Thoracic aorta (tissue), 2 donors: ENCODE measurements at places on chromosomes 7 and 10.

DNA sequence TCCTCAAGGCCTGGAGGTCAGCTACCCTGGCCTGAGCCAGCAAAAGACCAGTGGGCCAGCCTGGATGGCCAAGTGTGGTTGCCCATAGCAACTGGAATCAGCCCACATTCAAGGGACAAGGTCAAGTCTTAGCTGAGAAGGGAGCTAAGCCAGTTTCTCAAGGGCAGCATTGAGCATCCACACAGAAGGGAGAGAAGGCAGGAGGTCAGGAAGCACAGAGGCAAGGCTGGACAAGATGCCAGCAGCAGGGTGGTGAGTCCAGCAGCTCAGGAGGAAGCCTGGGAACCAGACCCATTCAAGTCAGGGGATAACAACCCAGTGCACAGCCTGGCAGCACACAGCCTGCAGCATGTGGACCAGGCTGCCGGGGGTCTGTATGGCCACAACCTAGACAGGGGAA is 54.0 kb upstream of the ZMIZ1 start:
- DNase-seq = no peak

GRCh38 chr10:88243836-88244730 is 339.0 kb downstream of the RNLS start:
- no peak for DNase-seq

DNA sequence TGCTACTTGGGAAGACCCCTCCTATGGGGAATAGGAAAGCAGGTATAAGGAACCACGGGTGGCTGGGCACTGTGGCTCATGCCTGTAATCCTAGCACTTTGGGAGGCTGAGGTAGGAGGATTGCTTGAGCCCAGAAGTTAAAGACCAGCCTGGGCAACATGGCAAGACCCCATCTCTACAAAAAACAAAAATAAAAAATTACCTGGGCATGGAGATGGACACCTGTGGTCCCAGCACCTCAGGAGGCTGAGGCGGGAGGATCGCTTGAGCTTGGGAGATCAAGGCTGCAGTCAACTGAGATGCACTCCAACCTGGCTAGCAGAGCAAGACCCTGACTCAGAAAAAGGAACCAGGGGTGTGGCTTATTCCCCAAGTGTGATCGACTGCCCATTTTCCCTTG is 986 bp upstream of the FSCN3 start:
- DNase-seq = no peak

- no peak for DNase-seq
Measured at GRCh38 chr7:84043661-84044191, 150.9 kb downstream of the SEMA3A start.

GRCh38 chr7:96548664-96549063 is 161.0 kb downstream of the SEM1 start:
- no peak for DNase-seq

GRCh38 chr10:128869101-128869749 is 597.8 kb upstream of the MGMT start:
- no peak for DNase-seq

DNA sequence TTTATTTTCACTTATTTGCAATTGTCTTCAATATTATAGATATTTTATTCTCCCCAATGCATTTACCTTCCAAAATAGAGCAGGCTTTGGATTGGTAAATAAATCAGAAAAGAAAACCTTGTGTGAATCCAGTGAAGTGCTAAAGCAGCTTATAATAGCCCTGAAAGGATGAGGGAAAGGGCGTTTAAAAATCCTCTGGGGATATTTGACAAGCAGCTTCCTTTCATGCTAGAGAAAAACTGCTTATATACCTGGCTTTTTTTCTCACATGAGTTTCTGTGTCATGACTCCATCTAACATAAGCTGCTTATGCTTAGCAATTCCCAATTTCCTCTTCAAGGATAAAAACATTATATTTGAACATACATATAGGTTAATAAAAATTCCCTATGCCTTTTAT is 221.6 kb upstream of the SEMA3E start:
- DNase-seq = no peak
